Tracheal epithelial cell (primary cell): ENCODE measurements at places on chromosomes 7 and 10. TPM values are rescaled to one million over a fixed set of nuclear protein-coding genes. Genes with fewer than 3 reads are reported as not detected.

ERVW-1 gene
- total RNA-seq, result not detected in 2 replicates

FBXO24 gene
- 0.64 TPM in 1 of 2 replicates, not detected in the other for total RNA-seq

TYW1B gene
- total RNA-seq, result 0.85 and 2.7 TPM in 2 replicates

LIPK gene
- 0.43 and 0.48 TPM in 2 replicates for total RNA-seq

SMKR1 gene
- total RNA-seq, result 0.24 TPM in 1 of 2 replicates, not detected in the other

CLDN12 gene
- total RNA-seq, result 55.8 and 62.2 TPM in 2 replicates

SOSTDC1 gene
- total RNA-seq, result 0.24 TPM in 1 of 2 replicates, not detected in the other

NME8 gene
- total RNA-seq, result not detected in 2 replicates

SFXN2 gene
- 1.9 and 3.4 TPM in 2 replicates for total RNA-seq

ANKRD61 gene
- total RNA-seq, result 0.21 and 0.48 TPM in 2 replicates

TUBB8 gene
- not detected in 2 replicates for total RNA-seq

FANK1 gene
- 1.7 and 7.5 TPM in 2 replicates for total RNA-seq

NRG3 gene
- total RNA-seq, result under 0.01 TPM in 1 of 2 replicates, not detected in the other

CD36 gene
- total RNA-seq, result 9.2 and 14.7 TPM in 2 replicates

MAGI2 gene
- total RNA-seq, result 0.96 and 1.7 TPM in 2 replicates

TAS2R60 gene
- not detected in 2 replicates for total RNA-seq

BTAF1 gene
- 38.1 and 39.4 TPM in 2 replicates for total RNA-seq

OR2A1 gene
- total RNA-seq, result not detected in 2 replicates

WEE2 gene
- total RNA-seq, result not detected in 2 replicates

ADAM12 gene
- total RNA-seq, result 5.1 TPM in 1 of 2 replicates, not detected in the other

UTF1 gene
- not detected in 2 replicates for total RNA-seq

CCL26 gene
- total RNA-seq, result not detected in 2 replicates

CPVL gene
- 0.43 and 3.4 TPM in 2 replicates for total RNA-seq

LBX1 gene
- total RNA-seq, result not detected in 2 replicates

CUZD1 gene
- 0.48 and 0.64 TPM in 2 replicates for total RNA-seq

PRRT4 gene
- under 0.01 and 0.85 TPM in 2 replicates for total RNA-seq

TAS2R5 gene
- total RNA-seq, result 2.2 and 2.8 TPM in 2 replicates

VSTM2A gene
- not detected in 2 replicates for total RNA-seq

LMBR1 gene
- 47.0 and 59.5 TPM in 2 replicates for total RNA-seq

COL26A1 gene
- total RNA-seq, result not detected in 2 replicates

FOXI2 gene
- not detected in 2 replicates for total RNA-seq

AOC1 gene
- 0.96 TPM in 1 of 2 replicates, not detected in the other for total RNA-seq

RASA4B gene
- 3.0 and 3.9 TPM in 2 replicates for total RNA-seq

RGS10 gene
- 37.9 and 55.9 TPM in 2 replicates for total RNA-seq

SPDYE1 gene
- total RNA-seq, result not detected in 2 replicates

RAMP3 gene
- 0.21 TPM in 1 of 2 replicates, not detected in the other for total RNA-seq

MNX1 gene
- total RNA-seq, result 0.24 TPM in 1 of 2 replicates, not detected in the other

JCAD gene
- total RNA-seq, result 0.21 and 0.48 TPM in 2 replicates

HTRA1 gene
- 108 and 121 TPM in 2 replicates for total RNA-seq
